Activated T-helper 17 cell treated with anti-CD3 and anti-CD28 coated beads, Interleukin-2, amount 50 U/mL, for 72 hours (primary cell): ENCODE measurements at places on chromosomes 11 and 22.
A peak's percentile ranks its signal among the peaks of the same experiment; 100 is the strongest.

DNA sequence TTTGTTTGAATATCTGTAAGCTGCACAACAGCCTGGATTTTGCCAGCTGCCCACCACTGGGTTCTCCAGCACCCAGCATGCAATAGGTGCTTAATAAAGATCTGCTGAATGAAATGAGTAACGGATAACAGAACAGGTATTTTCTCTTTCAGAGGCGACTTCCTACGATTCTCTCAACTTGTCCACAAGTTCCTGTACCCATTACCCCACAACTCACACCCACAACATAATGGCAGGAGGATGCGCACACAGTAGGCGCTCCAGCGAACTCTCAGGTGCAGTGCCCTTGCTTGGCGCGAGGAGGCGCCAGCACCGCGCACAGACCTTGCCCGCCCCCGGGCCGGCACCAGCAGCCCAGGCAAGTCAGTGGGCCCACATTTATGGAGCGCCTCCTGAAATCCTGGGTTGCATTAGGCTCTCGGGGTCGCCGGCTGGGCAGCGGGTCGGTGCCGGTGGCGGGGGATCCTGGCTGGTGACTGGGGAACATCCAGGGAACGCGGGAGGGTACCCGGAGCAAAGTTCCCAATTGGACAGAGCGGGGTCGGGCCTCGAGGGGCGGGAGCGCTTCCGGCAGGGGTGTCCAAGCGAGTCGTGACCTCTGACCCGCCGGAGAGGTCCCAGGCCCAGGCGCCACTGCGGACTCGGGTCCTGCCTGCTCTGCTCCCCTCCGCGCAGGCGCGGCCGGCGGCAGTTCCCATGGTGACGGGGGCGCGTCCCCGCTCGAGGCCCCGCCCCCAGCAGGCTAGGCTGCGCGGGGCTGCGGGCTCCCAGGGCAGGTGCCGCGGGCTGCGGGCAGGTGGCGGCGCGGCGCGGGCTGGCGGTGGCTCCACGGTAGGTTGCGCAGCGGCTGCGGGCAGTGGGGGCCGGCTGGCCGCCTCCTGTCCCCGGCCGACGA lies at the start of gene KIAA1671:
Gene KIAA1671, plus strand, starts transcription at position 775 of the 895 bp plus-strand sequence. CDS start 75,284 bp downstream, outside the sequence.
- peak; percentile 96 for ATAC-seq

- ATAC-seq, result no peak
These were observed 827 bp downstream of the PHF21B start for GRCh38 chr22:45008751-45009605.

DNA sequence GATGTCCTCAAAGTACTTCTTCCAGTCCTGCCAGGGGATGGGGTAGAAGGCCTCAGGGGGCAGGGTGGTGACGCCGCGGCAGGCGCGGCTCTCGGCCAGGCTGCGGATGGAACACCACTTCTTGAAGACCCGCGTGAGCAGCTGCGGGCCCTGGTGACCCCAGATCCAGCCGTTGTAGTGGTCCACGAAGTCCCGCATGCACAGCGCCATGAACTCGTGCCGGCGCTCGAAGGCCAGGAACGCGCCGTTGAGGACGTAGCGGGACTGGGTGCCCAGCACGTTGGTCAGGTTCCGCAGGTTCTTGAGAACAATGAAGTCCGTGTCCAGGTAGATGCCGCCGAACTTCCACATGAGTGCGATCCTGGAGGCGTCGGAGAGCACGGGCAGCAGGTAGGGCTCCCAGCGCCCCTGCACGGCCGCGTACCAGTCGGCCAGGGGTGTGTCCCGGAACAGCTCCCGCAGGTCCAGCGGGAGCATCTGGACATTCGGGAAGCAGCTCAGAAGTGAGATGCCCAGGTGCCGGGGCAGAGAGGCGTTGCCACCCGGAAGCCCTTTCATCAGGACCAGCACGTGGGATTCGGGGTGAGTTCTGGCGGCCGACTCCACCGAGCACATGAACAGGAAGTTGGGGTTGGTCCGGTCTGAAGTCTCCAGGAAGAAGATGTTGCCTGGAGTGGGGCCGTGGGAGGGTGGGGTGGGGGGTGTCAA lies 27.5 kb downstream of the A4GALT start:
- no peak for ATAC-seq

GRCh38 chr22:22552630-22553029 lies 6.4 kb downstream of the PRAME start:
- ATAC-seq, result no peak

GRCh38 chr11:95660038-95660437 lies 129.5 kb downstream of the FAM76B start:
- no peak for ATAC-seq

- no peak for ATAC-seq
These were observed 226.4 kb downstream of the FAM76B start for GRCh38 chr11:95563173-95563572.

GRCh38 chr11:3203221-3204043 lies 15.2 kb downstream of the MRGPRG start:
- no peak for ATAC-seq

- ATAC-seq, result no peak
These were observed 183.1 kb downstream of the CHST1 start for GRCh38 chr11:45482331-45482730.

GRCh38 chr11:61068581-61068980 lies 33.7 kb upstream of the CD5 start:
- ATAC-seq, result no peak

- no peak for ATAC-seq
These were observed 1996.9 kb upstream of the RAG2 start for GRCh38 chr11:38594895-38595294.

DNA sequence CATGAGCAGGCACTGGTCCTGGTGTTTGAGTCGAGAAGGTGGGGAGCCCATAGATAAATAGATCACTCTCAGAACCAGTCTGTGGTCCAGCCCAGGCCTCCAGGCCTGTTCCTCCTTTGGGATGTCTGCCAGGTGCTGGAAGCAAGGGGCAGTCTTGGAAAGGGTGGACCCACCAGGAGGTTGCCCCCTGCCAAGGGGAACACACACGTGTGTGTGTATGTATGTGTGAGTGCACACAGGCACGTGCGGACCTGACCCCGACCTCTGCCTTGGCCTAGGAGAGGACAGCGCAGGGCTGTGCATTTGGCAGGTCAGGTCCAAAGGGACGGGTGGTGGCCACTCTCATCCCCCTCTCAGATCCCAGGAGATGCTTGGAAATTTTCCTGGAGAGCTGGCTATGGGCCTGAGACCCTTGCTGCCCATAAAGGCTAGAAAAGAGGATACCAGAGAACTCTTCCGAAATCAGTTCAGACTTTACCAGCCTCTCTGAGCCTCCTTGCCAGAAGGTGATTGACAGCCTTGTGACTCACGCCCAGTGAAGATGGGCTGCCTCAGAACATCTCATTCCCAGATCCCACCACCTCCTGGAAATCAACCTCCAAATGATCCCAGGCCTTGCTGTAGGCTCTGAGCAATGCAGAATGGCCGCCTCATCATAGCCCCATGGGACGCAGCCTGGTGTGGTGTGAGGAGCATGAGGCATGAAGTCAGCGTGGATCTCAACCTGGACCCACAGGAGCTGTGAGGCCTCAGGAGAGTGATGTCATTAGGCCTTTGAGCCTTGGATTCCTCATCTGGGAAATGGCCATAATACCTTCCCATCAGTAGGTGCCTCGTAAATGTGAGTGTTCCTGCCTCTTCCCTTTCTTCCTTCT lies 24.0 kb upstream of the CREB3L1 start:
- ATAC-seq, result no peak

DNA sequence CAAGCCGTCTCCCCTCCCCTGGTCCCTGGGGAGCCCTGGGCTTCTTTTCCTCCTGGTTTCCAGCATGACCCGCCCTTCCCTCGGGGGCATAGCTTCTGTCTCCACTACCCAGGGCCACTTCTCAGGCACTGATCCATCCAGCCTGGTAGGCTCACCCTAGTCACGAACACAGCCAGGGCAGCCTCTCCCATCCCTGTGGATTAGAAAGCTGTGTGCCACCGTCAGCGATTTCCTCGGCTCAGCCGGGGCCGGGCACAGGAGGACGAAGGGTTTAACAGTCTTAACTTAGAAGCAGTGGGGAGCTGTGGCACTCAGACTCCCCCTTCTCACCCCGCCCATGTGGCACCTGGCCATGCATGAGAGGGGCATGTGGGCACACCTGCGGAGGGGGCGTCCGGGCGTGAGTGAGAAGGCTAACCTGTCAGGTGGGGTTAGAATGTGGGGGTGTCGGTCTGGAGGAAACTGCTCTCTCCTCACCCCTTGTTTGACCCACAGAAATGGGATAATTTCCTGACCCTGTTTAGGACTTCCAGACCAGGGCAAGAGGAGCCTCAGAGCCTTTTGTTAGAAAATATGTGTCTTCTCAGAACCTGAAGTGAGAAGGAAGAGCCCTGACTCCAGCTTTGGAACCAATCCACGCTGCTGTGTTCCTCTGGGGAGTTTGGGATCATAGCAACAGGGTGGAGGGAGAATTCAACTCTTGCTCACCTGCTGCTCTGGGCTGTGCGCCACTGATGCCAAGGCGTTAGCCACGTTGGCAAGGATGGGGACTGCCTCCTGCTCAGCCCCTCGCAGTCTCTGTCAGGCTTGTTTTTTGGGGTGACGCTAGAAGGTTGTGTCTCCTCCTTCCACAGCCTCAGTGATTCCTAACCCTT lies 14.6 kb downstream of the GLB1L2 start:
- no peak for ATAC-seq

DNA sequence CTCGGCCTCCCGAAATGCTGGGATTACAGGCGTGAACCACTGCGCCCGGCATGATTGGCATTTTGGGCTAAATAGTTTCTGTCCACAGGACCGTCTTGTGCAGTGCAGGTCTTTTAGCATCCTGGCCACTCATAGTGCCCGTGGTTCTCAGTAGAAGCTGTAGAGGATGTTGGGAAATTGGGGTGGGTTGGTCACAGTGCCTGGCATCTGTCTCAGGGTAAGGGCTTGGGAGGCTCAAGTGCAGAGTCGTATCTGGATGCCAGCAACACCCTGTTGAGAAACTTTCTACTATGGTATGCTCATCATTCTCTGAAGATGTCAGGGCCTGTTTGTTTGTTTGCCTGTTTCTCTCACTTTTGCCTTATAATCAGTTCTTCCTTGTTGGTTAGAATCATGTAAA lies 21.9 kb downstream of the UBE2L3 start:
- ATAC-seq, result no peak

DNA sequence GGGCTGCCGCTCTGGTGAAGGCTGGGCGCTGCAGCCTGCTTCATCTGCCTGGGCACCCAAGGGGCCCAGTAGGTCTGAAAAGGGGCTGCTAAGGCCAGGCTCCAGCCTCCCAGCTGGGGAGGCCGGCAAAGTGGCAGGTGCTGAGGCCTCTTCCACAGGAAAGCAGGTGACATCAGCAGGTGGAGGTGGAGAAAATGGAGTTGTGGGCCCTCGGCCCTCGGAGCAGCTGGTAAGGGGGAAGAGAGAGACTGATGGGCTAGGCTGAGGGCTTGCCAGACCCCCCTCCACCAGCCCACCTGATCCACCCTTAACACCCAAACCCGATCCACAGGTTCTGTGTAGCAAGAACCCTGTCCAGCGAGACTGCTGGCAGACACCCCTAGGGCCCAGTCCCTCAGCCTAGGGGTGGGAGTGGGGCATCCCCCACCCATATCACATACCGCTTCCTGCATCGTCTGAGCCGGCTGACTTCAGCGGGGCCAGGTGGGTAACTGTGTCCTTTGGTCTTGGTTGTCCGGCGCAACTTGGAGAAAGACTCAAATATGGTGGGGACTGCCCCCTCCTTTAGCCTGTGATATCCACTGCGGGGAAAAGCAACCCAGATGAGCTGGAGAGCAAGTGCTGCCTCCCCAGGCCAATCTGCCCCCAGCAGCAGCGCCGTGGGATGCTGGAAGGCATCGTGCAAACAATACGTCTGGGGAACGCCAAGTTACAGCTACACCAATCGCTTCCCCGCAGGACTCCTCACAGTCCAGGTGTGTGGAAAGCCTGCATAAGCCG lies 1.5 kb downstream of the THAP7 start:
- no peak for ATAC-seq

- peak; percentile 63 for ATAC-seq
These were observed at the start of gene LRFN4 for GRCh38 chr11:66856496-66857233. Gene LRFN4 (plus strand): TSS chr11:66857064. CDS start chr11:66857745, 681 bp downstream.

- no peak for ATAC-seq
These were observed 54.2 kb upstream of the CSNK2A3 start for GRCh38 chr11:11407065-11407762.

DNA sequence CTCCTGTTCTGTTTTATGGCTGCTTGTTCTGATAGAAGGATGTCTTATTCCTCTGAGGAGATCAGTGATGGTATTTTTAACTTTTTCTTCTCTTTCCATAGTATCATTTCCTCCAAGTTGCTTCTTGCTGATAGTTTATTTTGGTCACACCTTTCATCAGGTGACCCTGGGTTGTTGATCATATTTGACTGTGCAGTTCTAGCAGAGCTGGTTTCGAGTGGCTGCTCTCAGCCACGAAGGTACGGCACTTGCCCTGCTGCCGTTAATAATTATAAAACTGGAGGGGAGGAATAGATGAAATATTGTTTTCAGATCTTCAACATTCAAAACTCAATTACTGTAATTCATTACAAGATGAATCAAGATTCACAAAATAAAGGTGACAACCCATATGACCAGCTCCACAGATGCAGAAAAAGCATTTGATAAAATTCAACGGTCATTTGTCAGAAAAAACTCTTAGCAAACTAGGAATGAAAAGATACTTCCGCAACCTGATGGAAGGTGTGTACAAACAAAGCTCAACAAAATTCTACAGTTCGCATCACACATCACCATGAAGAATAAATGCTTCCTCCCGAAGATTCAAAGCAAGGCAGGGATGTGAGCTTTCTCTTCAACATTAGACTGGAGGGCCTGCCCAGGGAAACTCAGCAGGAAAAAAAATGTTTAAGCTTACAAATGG lies 59.2 kb upstream of the RTL6 start:
- no peak for ATAC-seq

- no peak for ATAC-seq
These were observed 2.4 kb downstream of the LARGE1 start for GRCh38 chr22:33917744-33918406.

- ATAC-seq, result no peak
These were observed 44.4 kb downstream of the CNTN5 start for GRCh38 chr11:99065121-99065520.

DNA sequence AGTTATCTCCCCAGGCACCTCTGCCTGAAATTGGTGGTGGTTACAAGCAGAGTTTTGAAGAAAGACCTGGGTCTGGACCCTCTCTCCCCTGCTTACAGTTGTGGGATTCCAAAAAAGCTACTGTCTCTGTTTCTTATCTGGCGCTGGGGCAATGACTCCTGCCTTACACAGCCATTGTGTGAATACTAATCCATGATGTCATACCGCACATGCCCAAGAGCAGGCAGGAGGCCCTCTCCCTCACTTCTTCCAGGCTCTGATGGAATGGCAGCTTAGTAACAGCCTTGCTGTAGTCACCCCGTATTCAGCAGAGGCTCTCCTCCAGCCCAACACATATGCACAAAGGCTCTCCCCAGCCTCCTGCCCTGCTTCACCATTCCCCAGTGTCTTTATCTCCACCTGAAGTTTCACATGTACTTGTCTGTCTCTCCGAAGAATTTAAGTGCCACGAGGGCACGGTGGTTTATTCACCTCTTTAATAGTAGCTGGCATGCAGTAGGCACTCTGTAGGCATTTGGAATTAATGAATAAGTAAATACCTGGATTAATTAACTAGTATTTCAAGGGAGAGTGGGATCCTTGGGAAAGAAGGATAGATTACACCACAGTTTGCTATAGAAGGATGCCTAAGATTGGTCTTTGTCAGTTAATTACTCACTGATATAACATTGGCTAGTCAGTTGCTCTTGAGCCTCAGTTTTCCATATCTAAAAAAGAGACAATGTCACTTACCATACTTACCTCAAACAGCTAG lies 165.6 kb downstream of the ETS1 start:
- ATAC-seq, result peak; percentile 18

GRCh38 chr11:12600829-12601228 lies 73.4 kb upstream of the TEAD1 start:
- no peak for ATAC-seq

GRCh38 chr11:61785837-61786402 lies 6.5 kb downstream of the TMEM258 start:
- no peak for ATAC-seq
